ENCODE measurements at places on chromosomes 5 and 9.

DNA sequence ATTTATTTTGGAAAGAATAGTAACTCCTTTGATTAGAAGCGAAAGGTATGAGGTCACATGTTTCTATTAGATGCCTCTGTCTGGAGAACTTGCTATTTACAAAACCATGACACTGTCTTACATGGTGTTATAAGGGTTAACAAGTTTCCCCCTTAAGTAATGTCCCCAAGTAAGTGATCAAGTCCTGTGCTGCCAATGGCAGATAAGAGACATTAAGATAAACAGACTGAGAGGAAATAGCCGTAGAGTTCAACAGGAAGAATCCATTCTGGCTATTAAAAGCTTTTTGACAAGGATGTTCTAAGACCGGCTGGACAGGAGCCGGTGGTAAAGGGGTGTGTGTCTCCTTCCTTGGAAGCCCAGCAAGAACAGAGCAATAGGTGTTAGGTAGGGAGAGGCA, 257.5 kb downstream of the GADD45G start:
- no peak for DNase-seq

GRCh38 chr5:31809050-31809870, 170.3 kb downstream of the PDZD2 start:
- peak; percentile 76 for DNase-seq

- no peak for DNase-seq
Observed at GRCh38 chr5:5309645-5310044, 112.8 kb upstream of the ICE1 start.

GRCh38 chr5:134813407-134813806, 32.4 kb upstream of the C5orf24 start:
- peak; percentile 47 for DNase-seq

- no peak for DNase-seq
Observed at GRCh38 chr5:90185897-90186468, 223.6 kb downstream of the CETN3 start.

- no peak for DNase-seq
Observed at GRCh38 chr9:121443981-121444380, 55.7 kb downstream of the GGTA1 start.

DNA sequence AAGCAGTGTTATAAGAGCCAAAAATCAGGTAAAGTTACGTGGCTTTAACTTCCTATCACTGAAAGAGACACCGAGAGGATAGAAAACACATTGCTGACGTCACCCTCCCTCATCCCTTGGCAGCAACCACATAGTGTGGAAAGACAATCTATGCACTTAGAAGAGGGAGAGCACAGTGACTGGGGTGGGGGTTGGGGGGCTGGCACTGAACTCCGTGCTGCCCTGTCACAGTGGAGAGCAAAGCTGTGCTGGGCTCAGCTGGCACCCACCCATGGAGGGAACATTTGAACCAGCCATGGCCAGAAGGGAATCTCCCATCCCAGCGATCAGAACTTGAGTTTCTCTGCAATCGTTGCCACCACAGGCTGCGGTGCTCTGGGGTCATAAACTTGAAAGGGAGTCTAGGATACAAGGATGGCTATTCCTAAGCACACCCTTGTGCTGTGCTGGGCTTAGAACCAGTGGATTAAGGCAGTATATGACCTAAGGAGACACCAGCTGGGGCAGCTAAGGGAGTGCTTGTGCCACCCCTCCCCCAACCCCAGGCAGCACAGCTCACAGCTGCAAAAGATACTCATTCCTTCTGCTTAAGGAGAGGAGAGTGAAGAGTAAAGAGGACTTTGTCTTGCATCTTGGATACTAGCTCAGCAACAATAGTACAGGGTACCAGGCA, 73.4 kb downstream of the KIAA0825 start:
- DNase-seq: no peak

GRCh38 chr9:87425202-87425601, 72.5 kb upstream of the DAPK1 start:
- DNase-seq: no peak

- DNase-seq: no peak
Observed at GRCh38 chr9:77616191-77616590, 31.9 kb downstream of the GNA14 start.

DNA sequence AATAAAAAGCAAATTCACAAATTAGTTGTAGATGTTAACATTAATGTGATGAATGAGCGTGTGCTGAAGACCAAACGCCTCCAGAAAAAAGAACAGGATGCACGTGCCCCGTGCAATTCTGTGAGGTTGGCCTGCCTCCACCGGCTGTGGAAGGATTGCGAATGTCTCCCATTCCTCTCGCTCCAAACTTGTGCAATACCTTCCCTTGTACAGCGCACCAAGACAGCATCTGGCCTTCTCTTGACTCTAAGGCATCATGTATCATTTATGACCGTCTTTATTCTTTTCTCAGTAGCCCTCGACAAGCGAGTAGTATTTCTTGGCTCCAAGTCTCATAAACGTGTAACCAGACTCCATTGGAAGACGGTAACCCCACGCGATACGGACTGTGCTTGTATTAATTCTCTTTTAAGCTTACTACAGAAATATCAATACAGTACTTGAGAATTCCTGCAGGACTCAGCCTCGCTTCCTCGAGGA, 1.5 kb upstream of the TESK1 start:
- DNase-seq: no peak
